Aortic smooth muscle cell (primary cell): ENCODE measurements at places on chromosomes 2 and 18. TPM values are rescaled to one million over a fixed set of nuclear protein-coding genes. Genes with fewer than 3 reads are reported as not detected.

UBR3 gene
- 45.4 and 54.5 TPM in 2 replicates for total RNA-seq

MPP4 gene
- total RNA-seq = 1.7 and 2.0 TPM in 2 replicates

COBLL1 gene
- total RNA-seq = 3.6 and 8.7 TPM in 2 replicates

CNGA3 gene
- 0.13 TPM in 1 of 2 replicates, not detected in the other for total RNA-seq

TLX2 gene
- 0.06 TPM in 1 of 2 replicates, not detected in the other for total RNA-seq

IL1R2 gene
- 0.66 and 0.81 TPM in 2 replicates for total RNA-seq

TRIM43 gene
- not detected in 2 replicates for total RNA-seq

REG3G gene
- total RNA-seq = not detected in 2 replicates
